Naive B cell (primary cell): ENCODE measurements at places on chromosomes 3 and 15. TPM values are rescaled to one million over a fixed set of nuclear protein-coding genes. Genes with fewer than 3 reads are reported as not detected.

DNA sequence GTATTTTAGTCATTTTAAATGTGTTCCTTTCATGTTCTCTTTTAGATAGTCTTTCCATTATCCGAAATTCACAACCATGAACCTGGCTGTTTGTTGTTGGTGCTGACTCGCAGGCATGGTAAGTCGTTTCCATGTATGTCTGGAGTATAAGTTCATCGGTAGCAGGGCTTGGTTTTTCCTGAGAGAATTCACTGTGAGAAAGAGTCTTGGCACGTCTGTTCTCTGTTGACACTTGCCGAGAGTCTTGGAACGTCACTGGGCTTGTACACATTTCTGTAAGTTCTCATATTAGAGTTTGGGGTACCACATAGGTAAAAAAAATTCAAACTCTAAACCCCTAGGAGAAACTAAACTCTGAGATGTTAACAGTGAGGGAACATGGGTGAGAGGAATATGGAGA lies 29.4 kb upstream of the EIF4A2 start:
- DNase-seq: no peak

GRCh38 chr3:12658593-12659058 lies 5.3 kb downstream of the RAF1 start:
- DNase-seq: no peak

DNA sequence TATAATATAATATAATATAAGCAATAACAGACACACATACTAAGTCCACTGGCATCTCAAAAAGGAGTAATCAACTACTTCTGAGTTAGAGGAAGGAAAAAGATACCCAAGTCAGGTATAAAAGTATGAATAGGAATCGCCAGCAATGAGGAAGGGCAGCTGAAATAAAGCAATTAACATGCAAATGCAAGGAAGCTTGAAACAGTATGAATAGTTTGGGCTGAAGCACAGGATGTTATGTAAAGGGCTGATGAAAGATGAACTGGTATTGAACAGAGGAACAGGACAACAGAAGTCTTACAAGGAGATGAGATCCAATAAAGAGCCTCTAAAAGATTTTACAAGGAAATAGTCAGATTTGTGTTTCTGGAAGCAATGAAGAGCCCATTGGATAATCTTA lies 7.1 kb downstream of the COPS2 start:
- DNase-seq: no peak

Gene KIF23
- not detected for polyA plus RNA-seq

Gene SEMA3B
- polyA plus RNA-seq: not detected

- DNase-seq: no peak
Observed at GRCh38 chr3:46912986-46913385, 35.5 kb downstream of the PTH1R start.

- no peak for DNase-seq
Observed at GRCh38 chr15:85312929-85313331, 67.5 kb upstream of the AKAP13 start.

GRCh38 chr3:46966811-46967210 lies 9.7 kb downstream of the CCDC12 start:
- DNase-seq: no peak

Gene ACTRT3
- polyA plus RNA-seq: not detected

Gene PIF1
- polyA plus RNA-seq: 0.62 TPM

DNA sequence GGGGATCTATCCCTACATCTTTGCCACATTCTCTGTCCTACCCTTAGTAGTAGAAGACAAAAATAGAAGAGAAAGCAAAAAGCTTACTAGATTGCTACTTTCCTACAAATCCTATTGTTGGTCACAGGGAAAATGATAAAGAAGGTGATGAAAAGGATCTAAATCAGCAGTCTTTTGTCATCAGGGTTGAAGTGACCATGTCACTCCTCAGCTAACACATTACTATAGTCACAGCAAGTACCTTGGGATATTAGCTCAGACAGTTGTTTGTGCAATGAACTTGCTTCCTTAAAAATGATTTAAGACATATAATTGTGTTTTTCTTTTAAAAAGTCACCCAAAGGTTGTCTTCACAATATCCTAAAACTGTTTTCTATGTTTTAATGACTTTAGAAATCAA lies 6.3 kb downstream of the ST3GAL6 start:
- DNase-seq: no peak

- no peak for DNase-seq
Observed at GRCh38 chr3:43515970-43516635, 105.7 kb downstream of the ANO10 start.
